ENCODE measurements at places on chromosomes 6 and 20. TPM values are rescaled to one million over a fixed set of nuclear protein-coding genes. Genes with fewer than 3 reads are reported as not detected.

The ATP6V1G2 gene
- 4.9 TPM for total RNA-seq

The NFATC2 gene
- 0.12 TPM for total RNA-seq

The EPPIN gene
- not detected for total RNA-seq

The GPX5 gene
- not detected for total RNA-seq

The SLC32A1 gene
- total RNA-seq: not detected

The ZNF311 gene
- total RNA-seq: not detected

The SLC17A2 gene
- not detected for total RNA-seq

The NDUFAF5 gene
- 28.5 TPM for total RNA-seq

The NDUFAF4 gene
- total RNA-seq: 16.3 TPM

The HTR1E gene
- not detected for total RNA-seq

The JAG1 gene
- 0.06 TPM for total RNA-seq

The NRSN1 gene
- total RNA-seq: not detected

The CTAGE9 gene
- not detected for total RNA-seq

The BHLHE23 gene
- not detected for total RNA-seq

The SIRPD gene
- not detected for total RNA-seq

The DYNLRB1 gene
- total RNA-seq: 58.9 TPM

The NKX2-4 gene
- not detected for total RNA-seq

The EPHA7 gene
- 1.5 TPM for total RNA-seq

The ZMYND8 gene
- total RNA-seq: 21.5 TPM

The LSM14B gene
- total RNA-seq: 86.4 TPM

The FAM217A gene
- total RNA-seq: not detected

The PDE7B gene
- not detected for total RNA-seq

The NOP56 gene
- 340 TPM for total RNA-seq

The MUC22 gene
- not detected for total RNA-seq

The PM20D2 gene
- total RNA-seq: 42.2 TPM

The NANP gene
- total RNA-seq: 5.8 TPM

The LAMA5 gene
- 21.6 TPM for total RNA-seq

The TSBP1 gene
- not detected for total RNA-seq

The SLC26A8 gene
- total RNA-seq: not detected

The RIN2 gene
- total RNA-seq: 1.7 TPM

The TRDN gene
- not detected for total RNA-seq

The C6orf118 gene
- total RNA-seq: not detected

The SYTL3 gene
- total RNA-seq: not detected

The LCA5 gene
- total RNA-seq: 18.8 TPM

The ECT2L gene
- not detected for total RNA-seq

The UBR2 gene
- 14.3 TPM for total RNA-seq

The PNPLA1 gene
- not detected for total RNA-seq
